ENCODE measurements at places on chromosomes 5 and 9. TPM values are rescaled to one million over a fixed set of nuclear protein-coding genes. Genes with fewer than 3 reads are reported as not detected.

The PCDHB7 gene
- 0.57 TPM for polyA plus RNA-seq

The ZNF169 gene
- polyA plus RNA-seq: 2.3 TPM

The SPATA31A3 gene
- polyA plus RNA-seq: not detected

The TUSC1 gene
- polyA plus RNA-seq: 15.0 TPM

The C8G gene
- 1.4 TPM for polyA plus RNA-seq

The NTNG2 gene
- 8.6 TPM for polyA plus RNA-seq

The SLC25A48 gene
- 0.25 TPM for polyA plus RNA-seq

The ALDOB gene
- 0.91 TPM for polyA plus RNA-seq

The IL33 gene
- polyA plus RNA-seq: 42.0 TPM

Data from right cardiac atrium (tissue), 5 donors.